ENCODE measurements at places on chromosomes 2 and 18.
A peak's percentile ranks its signal among the peaks of the same experiment; 100 is the strongest.

DNA sequence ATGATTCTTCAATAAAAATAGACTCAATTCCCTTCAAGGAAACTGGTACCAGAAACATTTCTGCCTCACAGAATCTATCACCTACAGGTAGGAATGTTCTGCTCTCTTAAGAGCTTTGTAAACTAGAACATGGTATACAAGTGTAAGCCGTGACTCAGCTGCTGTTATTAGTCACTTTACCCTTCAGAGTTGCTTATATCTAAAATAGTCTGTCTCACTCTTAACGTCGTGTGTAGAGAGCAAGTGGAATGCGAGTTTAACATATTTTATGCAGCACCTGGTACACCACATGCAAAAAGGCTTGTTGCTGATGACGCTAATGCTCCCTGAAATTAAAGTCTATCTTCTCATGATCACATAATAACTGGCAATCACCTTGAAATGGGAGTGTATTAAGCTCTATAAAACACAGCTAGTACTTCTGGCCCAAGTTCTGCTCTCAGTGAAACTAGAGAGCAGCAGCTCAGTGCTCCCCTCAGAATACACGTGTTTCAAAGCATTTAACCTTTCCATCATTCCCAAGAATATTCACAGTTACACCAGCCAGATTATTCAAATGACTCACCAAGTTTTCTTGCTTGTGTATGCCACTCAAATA lies 420.0 kb downstream of the ZEB2 start:
- DNase-seq: peak; percentile 16

GRCh38 chr18:58529714-58530354 lies 99.1 kb downstream of the ALPK2 start:
- DNase-seq: peak; percentile 76

GRCh38 chr2:95525294-95526035 lies 40.9 kb upstream of the TRIM43B start:
- peak; percentile 13 for DNase-seq

DNA sequence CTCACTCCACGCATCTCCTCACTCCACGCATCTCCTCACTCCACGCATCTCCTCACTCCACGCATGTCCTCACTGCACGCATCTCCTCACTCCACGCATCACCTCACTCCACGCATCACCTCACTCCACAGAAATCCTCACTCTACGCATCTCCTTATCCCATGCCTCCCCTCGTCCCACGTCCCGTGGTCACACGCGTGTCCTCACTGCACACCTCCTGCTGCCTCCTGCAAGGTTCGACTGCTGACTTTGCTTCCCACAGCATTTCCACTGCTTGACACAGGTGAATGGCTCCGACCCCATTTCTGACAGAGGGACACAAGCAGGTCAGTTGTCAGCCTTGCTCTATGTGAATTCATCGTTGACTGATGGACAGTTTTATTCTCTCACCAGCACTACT lies 103.0 kb downstream of the USP40 start:
- DNase-seq: no peak

- no peak for DNase-seq
These were observed 8.8 kb upstream of the GBX2 start for GRCh38 chr2:236176951-236177350.

DNA sequence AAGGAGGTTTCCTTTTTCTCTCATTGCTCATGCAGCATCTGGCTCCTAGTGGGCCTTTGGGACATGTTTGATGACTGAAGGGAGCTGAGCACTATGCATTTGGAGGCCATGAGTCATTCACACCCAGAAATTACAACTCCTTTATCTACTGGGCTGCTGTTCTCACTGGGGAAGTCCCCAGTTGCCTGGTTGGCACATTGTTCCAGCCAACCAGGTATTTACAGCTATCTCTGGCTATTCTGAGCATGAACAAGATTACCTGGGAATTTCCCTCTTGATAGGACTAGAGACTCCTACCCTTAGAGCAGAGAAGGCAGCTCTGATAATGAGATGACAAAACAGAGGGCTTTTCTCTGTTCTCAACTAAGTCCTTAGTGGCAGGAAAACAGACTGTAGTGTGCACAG lies 206.5 kb downstream of the SETBP1 start:
- peak; percentile 55 for DNase-seq

DNA sequence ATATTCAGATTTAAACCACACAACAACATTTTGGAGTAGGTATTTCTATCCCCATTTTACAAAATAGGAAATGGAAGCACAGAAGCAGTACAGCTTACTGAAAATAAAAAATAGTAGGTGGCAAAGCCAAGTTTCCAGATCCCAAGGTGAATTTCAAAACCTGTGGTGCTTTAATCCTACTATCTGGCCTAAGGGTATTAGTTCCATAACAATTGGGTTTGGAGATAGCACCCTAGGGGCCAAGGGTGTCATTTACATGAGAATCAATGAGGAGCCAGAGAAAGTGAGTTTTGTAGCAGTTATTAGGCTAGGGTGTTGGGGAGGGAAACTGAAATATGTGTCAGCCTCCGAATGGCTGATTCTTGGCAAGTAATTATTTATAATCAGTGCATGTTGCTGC lies 24.9 kb downstream of the OSBPL6 start:
- DNase-seq: no peak

DNA sequence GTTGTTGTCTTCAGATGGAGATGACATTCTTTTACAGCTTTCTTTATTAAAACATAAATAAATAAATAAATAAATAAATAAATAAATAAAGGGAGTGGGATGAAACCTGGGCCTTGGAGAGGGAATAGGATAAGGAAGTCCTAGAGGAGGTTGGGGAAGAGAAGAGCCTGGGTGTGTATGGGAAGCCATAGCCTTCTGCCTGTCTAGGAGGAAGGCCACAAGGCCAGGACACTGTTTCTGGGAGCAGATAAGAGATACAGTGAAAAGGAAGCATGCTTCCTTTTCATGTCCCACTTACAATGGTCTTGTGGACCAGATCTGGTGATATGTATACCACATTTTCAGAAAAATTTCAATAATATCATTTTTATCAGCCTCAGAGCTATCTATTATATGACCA lies 6.1 kb upstream of the TDRD15 start:
- no peak for DNase-seq

GRCh38 chr18:68817584-68817983 lies 19.7 kb downstream of the CCDC102B start:
- DNase-seq: peak; percentile 8

GRCh38 chr2:223999862-224000261 lies 39.2 kb downstream of the SERPINE2 start:
- DNase-seq: no peak

GRCh38 chr18:8976606-8977005 lies 125.9 kb upstream of the NDUFV2 start:
- DNase-seq: no peak

- no peak for DNase-seq
These were observed 63.8 kb upstream of the DARS1 start for GRCh38 chr2:136049011-136049742.

DNA sequence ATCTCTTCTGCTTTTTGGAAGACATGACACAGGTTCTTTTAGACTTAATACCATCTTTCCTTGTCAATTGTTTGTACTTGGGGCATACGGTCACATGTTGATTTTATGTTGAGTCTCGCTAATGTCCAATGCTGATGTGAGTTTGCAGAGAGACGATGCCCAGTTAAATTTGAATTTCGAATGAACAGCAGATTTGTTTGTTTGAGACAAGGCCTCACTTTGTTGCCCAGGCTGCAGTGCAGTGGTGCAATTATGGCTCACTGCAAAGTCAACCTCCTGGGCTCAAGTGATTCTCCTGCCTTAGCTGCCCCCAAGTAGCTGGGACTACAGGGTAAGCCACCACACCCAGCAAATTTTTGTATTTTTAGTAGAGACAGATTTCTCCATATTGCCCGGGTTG lies 473.5 kb downstream of the RIT2 start:
- no peak for DNase-seq

DNA sequence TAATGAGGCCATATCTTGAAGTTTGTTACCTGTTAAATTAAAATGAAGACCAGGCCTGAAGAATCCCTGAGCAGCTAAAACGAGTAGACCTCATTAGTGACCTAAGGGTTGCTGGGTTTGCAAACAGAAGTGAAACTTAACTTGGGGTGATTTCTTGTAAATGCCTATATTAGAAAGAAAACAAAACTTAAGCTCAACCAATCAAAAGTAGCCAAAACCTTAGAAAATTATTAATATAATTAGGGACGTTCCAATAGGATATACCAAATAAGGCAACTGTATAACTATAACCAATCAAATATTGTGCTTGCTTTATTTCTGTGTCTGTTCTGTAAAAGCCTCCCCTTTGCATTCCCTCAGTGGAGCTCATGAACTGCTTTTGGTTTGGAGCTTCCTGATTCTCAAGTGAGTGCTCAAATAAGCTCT lies 137.9 kb upstream of the VRK2 start:
- DNase-seq: no peak

GRCh38 chr2:139518321-139518720 lies 738.1 kb upstream of the NXPH2 start:
- DNase-seq: no peak

- DNase-seq: peak; percentile 79
These were observed 66.9 kb upstream of the ZNG1B start for GRCh38 chr2:113370478-113371091.

Data from GM03348 (cell line).